Upper lobe of left lung (tissue), 6 donors: ENCODE measurements at places on chromosomes 16 and 17. TPM values are rescaled to one million over a fixed set of nuclear protein-coding genes. Genes with fewer than 3 reads are reported as not detected.

The CD19 gene
- 0.46 TPM for total RNA-seq

The KRTAP17-1 gene
- total RNA-seq = not detected

The CDK5R1 gene
- 0.89 TPM for total RNA-seq

The ABCA9 gene
- 8.5 TPM for total RNA-seq

The TMEM92 gene
- 4.9 TPM for total RNA-seq

The KLHL10 gene
- not detected for total RNA-seq

The CDH11 gene
- 20.9 TPM for total RNA-seq

The GCGR gene
- total RNA-seq = 11.1 TPM

The FZD2 gene
- total RNA-seq = 5.6 TPM

The ELMO3 gene
- 26.2 TPM for total RNA-seq

The C17orf107 gene
- 4.4 TPM for total RNA-seq

The NPIPA5 gene
- total RNA-seq = 9.4 TPM

The ACAP1 gene
- total RNA-seq = 114 TPM

The MYCBPAP gene
- total RNA-seq = 6.3 TPM

The SPATA22 gene
- total RNA-seq = not detected

The ADAM11 gene
- total RNA-seq = 1.0 TPM

The CACNA1G gene
- 0.11 TPM for total RNA-seq

The TAT gene
- not detected for total RNA-seq

The CHST6 gene
- 1.3 TPM for total RNA-seq

The MYH13 gene
- not detected for total RNA-seq

The CD300A gene
- 10.7 TPM for total RNA-seq

The TMEM94 gene
- 62.3 TPM for total RNA-seq

The TNFRSF13B gene
- total RNA-seq = 2.5 TPM

The RAB37 gene
- 4.2 TPM for total RNA-seq

The KRT28 gene
- not detected for total RNA-seq

The CA5A gene
- total RNA-seq = under 0.01 TPM

The NPIPB9 gene
- total RNA-seq = 2.3 TPM

The CYGB gene
- 25.4 TPM for total RNA-seq

The ADORA2B gene
- total RNA-seq = 11.7 TPM

The SOX15 gene
- total RNA-seq = not detected

The KRTAP4-5 gene
- not detected for total RNA-seq

The TEX14 gene
- 1.0 TPM for total RNA-seq

The STH gene
- not detected for total RNA-seq
